Activated B cell treated with CpG ODN at 0.5 μM for 24 hours (primary cell): ENCODE measurements at places on chromosomes 6 and 20. TPM values are rescaled to one million over a fixed set of nuclear protein-coding genes. Genes with fewer than 3 reads are reported as not detected.

- H3K27me3 ChIP-seq = no peaks in the 10 kb centered on the region
- DNase-seq = no peak
- peaks cover 25% of the 10 kb centered on the region for H3K36me3 ChIP-seq
- peaks cover 92% of the 10 kb centered on the region for H3K4me1 ChIP-seq
Measured at GRCh38 chr20:51528263-51529027, 14.1 kb downstream of the NFATC2 start.

GRCh38 chr6:2792330-2793110 lies 27.3 kb downstream of the WRNIP1 start:
- H3K27me3 ChIP-seq = no peaks in the 10 kb centered on the region
- H3K4me3 ChIP-seq = no peak overlapping the region
- DNase-seq = no peak
- peaks cover 16% of the 10 kb centered on the region for H3K36me3 ChIP-seq
- H3K27ac ChIP-seq = no peak overlapping the region

GRCh38 chr6:117653949-117654348 lies 21.3 kb upstream of the NUS1 start:
- H3K36me3 ChIP-seq = no peaks in the 10 kb centered on the region
- H3K27me3 ChIP-seq = no peaks in the 10 kb centered on the region
- H3K27ac ChIP-seq = no peak overlapping the region
- H3K4me1 ChIP-seq = no peaks in the 10 kb centered on the region

KCNK16 gene
- not detected in 2 replicates for total RNA-seq

DNA sequence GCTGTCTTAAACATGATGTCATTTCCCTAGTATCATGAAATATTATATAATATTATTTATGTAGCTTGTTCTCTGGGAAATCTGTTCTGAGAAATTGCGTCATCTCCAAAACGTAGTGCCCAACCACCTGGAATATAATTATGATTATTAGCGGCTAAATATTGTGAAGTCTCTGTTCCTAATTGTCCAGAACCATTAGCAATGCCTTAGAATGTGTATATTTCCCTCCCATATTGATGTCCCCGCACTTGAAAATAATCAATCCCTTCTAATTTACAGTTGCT lies 54.4 kb downstream of the OTOR start:
- peaks cover 29% of the 10 kb centered on the region for H3K27me3 ChIP-seq
- DNase-seq = no peak
- no peaks in the 10 kb centered on the region for H3K36me3 ChIP-seq

DNA sequence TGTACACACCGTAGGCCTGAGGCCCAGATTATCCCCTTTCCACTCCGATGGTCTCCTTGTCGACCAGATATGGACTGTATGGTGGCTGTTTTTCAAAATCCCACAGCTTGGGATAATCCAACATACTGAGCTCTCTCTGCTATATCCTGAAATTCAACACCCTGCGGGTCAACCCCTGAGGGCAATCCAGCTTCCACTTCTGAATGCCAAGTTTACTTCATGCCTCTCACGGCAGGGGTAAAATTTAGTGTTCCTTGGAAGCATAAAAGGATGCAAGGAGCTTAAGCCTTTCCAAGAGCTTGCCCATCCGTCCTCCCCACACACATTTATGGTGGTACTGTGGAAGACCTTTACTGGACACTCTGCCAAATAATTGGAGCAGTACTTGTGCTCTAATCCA lies 90.7 kb downstream of the PLG start:
- H3K27me3 ChIP-seq = no peaks in the 10 kb centered on the region
- H3K4me3 ChIP-seq = no peak overlapping the region
- no peaks in the 10 kb centered on the region for H3K36me3 ChIP-seq

GRCh38 chr6:25508051-25508450 lies 144.0 kb upstream of the SCGN start:
- peaks cover 1% of the 10 kb centered on the region for H3K36me3 ChIP-seq
- no peak for DNase-seq
- H3K27me3 ChIP-seq = no peaks in the 10 kb centered on the region
- no peak overlapping the region for H3K4me3 ChIP-seq
- no peak overlapping the region for H3K27ac ChIP-seq

- H3K36me3 ChIP-seq = peaks cover 5% of the 10 kb centered on the region
- DNase-seq = no peak
- H3K4me3 ChIP-seq = no peak overlapping the region
- H3K4me1 ChIP-seq = peaks cover 39% of the 10 kb centered on the region
- H3K27ac ChIP-seq = no peak overlapping the region
- no peaks in the 10 kb centered on the region for H3K27me3 ChIP-seq
Measured at GRCh38 chr20:62025832-62026563, 39.7 kb downstream of the TAF4 start.

GRCh38 chr20:51008718-51009117 lies 14.2 kb downstream of the KCNG1 start:
- peaks cover 4% of the 10 kb centered on the region for H3K27me3 ChIP-seq
- H3K36me3 ChIP-seq = peaks cover 3% of the 10 kb centered on the region
- H3K27ac ChIP-seq = no peak overlapping the region

DNA sequence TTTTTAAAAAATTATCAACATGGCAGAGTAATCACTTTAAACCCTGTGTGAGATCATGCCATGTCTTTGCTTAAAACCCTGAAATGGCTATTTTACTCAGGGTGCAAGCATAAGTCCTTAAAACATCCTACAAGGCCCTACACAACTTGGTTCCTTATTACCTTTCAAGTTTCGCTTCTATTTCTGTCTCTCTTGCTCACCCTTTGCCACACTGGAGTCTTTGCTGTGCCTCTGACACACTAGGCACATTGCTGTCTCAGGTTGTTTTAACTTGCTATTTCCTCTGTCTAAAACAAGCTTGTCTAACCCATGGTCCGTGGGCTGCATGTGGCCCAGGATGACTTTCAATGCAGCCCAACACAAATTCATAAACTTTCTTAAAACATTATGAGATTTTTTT lies 55.6 kb downstream of the KIAA0408 start:
- no peak overlapping the region for H3K27ac ChIP-seq
- no peak for DNase-seq
- no peaks in the 10 kb centered on the region for H3K36me3 ChIP-seq
- H3K27me3 ChIP-seq = no peaks in the 10 kb centered on the region
- peaks cover 11% of the 10 kb centered on the region for H3K4me1 ChIP-seq

DZANK1 gene
- 5.3 and 6.0 TPM in 2 replicates for total RNA-seq

DNA sequence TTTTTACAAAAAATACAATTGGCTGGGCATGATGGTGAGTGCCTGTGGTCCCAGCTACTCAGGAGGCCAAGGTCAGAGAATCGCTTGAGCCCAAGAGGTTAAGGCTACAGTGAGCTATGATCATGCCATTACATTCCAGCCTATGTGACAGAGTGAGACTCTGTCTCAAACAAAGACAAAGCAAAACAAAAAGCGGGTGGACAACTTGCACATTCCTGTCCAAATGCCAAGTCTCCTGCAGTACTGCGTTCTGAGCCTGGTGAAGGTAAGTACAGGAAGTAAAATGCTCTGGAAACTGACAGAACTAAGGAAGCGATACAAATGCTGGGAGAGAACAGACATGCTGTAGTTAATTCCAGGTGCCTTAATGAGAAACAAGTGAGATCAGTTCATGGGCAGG lies 20.4 kb upstream of the TMEM242 start:
- no peak overlapping the region for H3K27ac ChIP-seq
- no peak overlapping the region for H3K4me3 ChIP-seq
- H3K4me1 ChIP-seq = no peaks in the 10 kb centered on the region
- H3K36me3 ChIP-seq = no peaks in the 10 kb centered on the region

- peak overlapping the region; percentile 56 for H3K27ac ChIP-seq
- H3K4me3 ChIP-seq = no peak overlapping the region
- H3K36me3 ChIP-seq = peaks cover 73% of the 10 kb centered on the region
- no peak for DNase-seq
Measured at GRCh38 chr6:144753023-144753705, 468.0 kb downstream of the UTRN start.

- H3K27ac ChIP-seq = peak overlapping the region; percentile 30
- H3K4me3 ChIP-seq = no peak overlapping the region
- peaks cover 84% of the 10 kb centered on the region for H3K36me3 ChIP-seq
- H3K4me1 ChIP-seq = no peaks in the 10 kb centered on the region
- H3K27me3 ChIP-seq = no peaks in the 10 kb centered on the region
Measured at GRCh38 chr20:47642118-47642517, 140.4 kb downstream of the NCOA3 start.

- H3K27ac ChIP-seq = no peak overlapping the region
- no peak for DNase-seq
- H3K4me3 ChIP-seq = no peak overlapping the region
- no peaks in the 10 kb centered on the region for H3K4me1 ChIP-seq
- peaks cover 6% of the 10 kb centered on the region for H3K27me3 ChIP-seq
Measured at GRCh38 chr6:2624177-2624576, 126.5 kb downstream of the MYLK4 start.

GSTA3 gene
- not detected in 2 replicates for total RNA-seq

MRPL18 gene
- total RNA-seq = 44.7 and 47.7 TPM in 2 replicates

DNA sequence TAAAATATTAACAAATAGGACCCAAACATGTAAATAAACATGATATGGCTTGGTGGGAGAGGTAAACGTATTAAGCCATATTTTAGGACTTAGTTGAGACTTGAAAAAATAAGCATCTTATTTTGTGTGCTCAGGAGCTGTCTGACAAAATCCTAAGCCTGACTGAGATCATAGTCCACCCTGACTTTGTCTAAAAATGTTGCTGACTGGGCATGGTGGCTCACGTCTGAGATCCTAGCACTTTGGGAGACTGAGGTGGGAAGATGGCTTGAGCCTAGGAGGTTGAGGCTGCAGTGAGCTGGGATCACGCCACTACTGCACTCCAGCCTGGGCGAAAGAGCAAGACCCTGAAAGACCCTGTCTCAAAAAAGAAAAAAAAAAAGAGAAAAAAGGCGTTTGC lies 52.1 kb downstream of the AIG1 start:
- peaks cover 5% of the 10 kb centered on the region for H3K4me1 ChIP-seq
- no peak overlapping the region for H3K4me3 ChIP-seq
- H3K36me3 ChIP-seq = no peaks in the 10 kb centered on the region
- H3K27ac ChIP-seq = no peak overlapping the region
- no peak for DNase-seq

DNA sequence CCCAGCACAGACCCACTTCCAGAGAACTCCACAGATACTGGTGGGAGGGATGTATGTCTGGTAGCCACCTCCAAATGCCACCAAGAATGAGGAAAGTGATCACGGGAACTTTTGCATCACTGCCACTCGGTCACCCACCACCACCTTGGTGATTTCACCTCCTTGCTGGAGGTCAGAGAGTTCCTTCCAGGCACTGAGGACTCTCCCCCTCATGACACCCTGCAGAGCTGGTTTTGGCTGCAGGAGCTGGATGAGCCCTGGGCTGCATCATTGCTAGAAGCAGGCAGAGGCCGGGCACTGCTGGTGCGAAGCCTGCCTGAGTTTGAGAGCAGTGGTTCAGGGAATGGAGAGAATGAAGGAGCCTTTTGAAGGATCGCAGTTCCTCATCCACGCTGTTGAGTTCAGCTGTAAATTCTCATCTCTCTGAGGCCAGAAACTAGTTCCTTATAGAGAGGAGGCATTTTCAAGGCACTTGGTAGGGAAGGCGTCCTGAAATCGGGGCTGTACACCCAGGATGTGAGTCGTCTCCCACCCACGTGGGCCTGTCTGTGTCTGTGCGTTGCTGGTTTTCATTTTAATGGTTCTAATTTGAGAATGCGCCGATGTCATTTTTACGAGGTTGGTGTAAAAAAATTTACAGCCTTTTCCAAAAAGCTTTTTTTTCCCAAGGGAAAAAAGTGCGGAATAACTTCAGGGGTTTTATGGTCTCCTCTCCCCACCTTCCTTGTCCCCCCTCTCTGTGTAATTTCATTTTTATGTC lies 25.0 kb downstream of the FOXP4 start:
- H3K27me3 ChIP-seq = no peaks in the 10 kb centered on the region
- peaks cover 60% of the 10 kb centered on the region for H3K36me3 ChIP-seq
- H3K4me3 ChIP-seq = no peak overlapping the region
- no peak for DNase-seq

MAP7 gene
- 0.35 and 0.56 TPM in 2 replicates for total RNA-seq

DNA sequence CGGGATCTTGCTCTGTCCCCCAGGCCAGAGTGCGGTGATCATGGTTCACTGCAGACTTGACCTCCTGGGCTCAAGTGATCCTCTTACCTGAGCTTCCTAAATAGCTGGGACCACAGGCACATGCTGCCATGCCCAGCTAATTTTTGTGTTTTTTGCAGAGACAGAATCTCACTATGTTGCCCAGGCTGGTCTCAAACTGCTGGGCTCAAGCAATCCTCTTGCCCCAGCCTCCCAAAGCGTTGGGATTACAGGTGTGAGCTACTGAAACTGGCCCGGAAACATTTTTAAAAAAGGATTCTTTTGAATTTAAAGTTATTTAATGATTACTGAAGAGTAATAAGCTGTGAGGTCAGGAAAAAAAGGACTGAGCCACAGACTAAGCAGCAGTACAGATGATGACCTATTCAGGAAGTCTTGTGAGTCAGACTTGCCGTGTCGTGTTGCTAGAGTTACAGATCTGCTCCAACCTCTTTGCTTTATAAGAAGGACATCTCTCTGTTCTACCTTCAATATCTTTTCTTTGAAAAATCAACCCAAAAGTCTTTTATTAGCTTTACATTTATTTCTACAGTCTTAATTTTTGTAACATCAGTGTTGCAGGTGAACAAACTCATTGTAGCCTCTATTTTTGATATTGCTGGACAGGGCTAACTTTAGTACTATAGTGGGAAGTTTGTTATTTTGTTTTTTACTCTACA lies 108.7 kb downstream of the NCOA3 start:
- peak overlapping the region; percentile 65 for H3K4me3 ChIP-seq
- peaks cover 48% of the 10 kb centered on the region for H3K36me3 ChIP-seq
- H3K27ac ChIP-seq = peak overlapping the region; percentile 88
- no peak for DNase-seq
- H3K27me3 ChIP-seq = no peaks in the 10 kb centered on the region

BEND6 gene
- not detected in 2 replicates for total RNA-seq

DNA sequence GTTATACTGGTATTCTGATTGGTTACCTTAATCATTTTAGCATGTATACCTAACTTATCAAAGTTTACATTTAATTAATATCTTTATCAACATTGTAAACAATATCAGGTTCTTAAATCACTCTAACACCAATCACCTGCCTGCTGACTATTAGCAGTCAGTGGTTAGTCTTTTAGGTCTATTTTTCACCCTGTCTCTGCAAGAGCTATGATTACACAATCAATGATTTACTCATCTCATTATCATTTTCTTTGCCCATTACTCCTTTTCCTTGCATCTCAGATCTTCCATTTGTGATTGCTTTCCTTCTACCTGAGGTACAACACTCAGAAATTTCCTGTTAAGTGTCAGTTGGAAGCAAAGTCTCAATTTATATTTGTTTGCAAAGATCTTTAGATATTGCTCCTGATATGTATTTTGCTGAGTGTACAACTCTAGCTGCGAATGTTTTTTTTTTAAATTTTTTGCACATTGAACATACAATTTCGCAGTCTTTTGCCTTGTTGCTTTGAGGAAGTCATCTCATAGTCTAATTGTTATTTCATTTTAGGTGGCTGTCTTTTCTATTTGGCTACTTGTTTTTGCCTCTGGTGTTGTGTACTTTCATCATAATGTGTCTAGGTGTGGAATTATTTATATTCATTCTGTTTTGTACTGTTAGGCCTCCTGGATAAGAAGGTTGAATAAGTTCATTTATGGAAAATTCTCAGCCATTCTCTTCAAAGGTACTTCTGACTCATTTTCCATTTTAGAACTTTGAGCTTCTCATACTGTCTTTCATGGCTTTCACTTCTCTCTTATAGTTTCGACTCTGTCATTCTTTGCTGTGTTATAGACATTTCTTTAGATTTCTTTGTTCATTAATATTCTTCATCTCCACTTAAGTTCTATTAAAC lies 104.9 kb upstream of the CEP162 start:
- H3K27me3 ChIP-seq = no peaks in the 10 kb centered on the region
- no peak overlapping the region for H3K4me3 ChIP-seq
- H3K27ac ChIP-seq = no peak overlapping the region
- H3K36me3 ChIP-seq = no peaks in the 10 kb centered on the region
- H3K4me1 ChIP-seq = no peaks in the 10 kb centered on the region

GRCh38 chr20:58544286-58544685 lies 29.1 kb upstream of the APCDD1L start:
- H3K4me3 ChIP-seq = no peak overlapping the region
- H3K4me1 ChIP-seq = no peaks in the 10 kb centered on the region
- no peak overlapping the region for H3K27ac ChIP-seq
- H3K36me3 ChIP-seq = no peaks in the 10 kb centered on the region
